ENCODE measurements at places on chromosomes 5 and 9.
A peak's percentile ranks its signal among the peaks of the same experiment; 100 is the strongest.

GRCh38 chr5:124843596-124843899, 97.1 kb upstream of the ZNF608 start:
- peak overlapping the region; percentile 42 for H3K27ac ChIP-seq
- no peak for DNase-seq
- H3K36me3 ChIP-seq = no peaks in the 10 kb centered on the region
- no peak overlapping the region for H3K4me3 ChIP-seq
- no peaks in the 10 kb centered on the region for H3K27me3 ChIP-seq

DNA sequence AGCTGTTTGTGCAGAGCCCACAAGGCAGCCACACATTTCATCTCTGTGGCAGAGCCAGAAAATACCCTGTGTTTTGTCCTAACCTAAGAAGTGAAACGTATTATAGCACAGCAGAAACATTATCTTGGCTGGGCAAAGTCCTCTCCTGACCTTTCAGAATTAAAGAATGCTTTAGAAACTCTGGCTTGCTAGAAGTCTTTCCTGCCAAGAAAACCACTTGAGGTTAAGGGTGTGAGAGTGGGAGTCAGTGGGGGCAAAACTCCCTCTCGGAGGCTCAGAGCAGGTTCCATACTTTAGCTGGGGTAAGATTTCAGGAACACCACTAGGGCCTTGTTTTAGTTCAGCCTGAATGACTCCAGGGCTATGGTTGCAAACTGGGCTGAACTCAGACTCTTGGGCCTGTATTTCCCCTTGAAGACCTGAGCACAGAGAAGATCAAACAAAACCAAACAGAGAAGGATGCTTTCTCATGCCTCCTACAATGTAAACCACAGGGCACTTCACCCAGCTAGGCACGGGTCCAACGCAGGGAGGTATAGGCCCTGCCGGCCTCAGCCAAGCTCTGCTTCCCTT, 48.0 kb downstream of the ZNF366 start:
- no peaks in the 10 kb centered on the region for H3K27me3 ChIP-seq
- H3K36me3 ChIP-seq = peaks cover 5% of the 10 kb centered on the region
- DNase-seq = no peak
- H3K4me1 ChIP-seq = peaks cover 56% of the 10 kb centered on the region

GRCh38 chr5:103041071-103041676, 78.8 kb downstream of the GIN1 start:
- DNase-seq = no peak
- H3K27ac ChIP-seq = no peak overlapping the region
- no peaks in the 10 kb centered on the region for H3K36me3 ChIP-seq
- H3K4me3 ChIP-seq = no peak overlapping the region

DNA sequence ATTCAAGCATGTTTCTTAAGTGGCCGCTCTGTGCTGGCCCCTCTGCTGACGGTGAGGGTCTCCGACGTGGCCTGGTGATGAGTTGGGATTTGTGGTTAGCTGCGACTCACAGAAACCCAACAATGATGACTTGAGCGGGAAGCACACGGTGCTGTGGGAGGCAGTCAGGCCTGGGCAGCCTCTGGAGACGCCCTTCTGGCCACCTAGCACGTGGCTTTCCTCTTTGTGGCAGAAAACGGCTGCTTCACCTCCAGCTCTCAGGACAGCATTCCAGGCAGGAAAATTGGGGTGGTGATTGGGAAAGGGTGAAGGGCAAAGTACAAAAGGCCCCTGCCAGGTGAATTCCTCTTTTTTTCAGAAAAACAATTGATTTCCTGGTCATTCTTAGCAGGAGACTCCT, 17.5 kb upstream of the IER5L start:
- H3K36me3 ChIP-seq = no peaks in the 10 kb centered on the region
- H3K27me3 ChIP-seq = no peaks in the 10 kb centered on the region

GRCh38 chr5:124193371-124193789, 553.1 kb downstream of the ZNF608 start:
- no peak for DNase-seq
- no peaks in the 10 kb centered on the region for H3K27me3 ChIP-seq
- no peak overlapping the region for H3K4me3 ChIP-seq
- peaks cover 13% of the 10 kb centered on the region for H3K4me1 ChIP-seq
- H3K27ac ChIP-seq = no peak overlapping the region

- H3K27me3 ChIP-seq = no peaks in the 10 kb centered on the region
- DNase-seq = no peak
- H3K4me3 ChIP-seq = no peak overlapping the region
- peaks cover 4% of the 10 kb centered on the region for H3K36me3 ChIP-seq
Observed at GRCh38 chr5:135393691-135394090, 5.3 kb downstream of the MACROH2A1 start.

DNA sequence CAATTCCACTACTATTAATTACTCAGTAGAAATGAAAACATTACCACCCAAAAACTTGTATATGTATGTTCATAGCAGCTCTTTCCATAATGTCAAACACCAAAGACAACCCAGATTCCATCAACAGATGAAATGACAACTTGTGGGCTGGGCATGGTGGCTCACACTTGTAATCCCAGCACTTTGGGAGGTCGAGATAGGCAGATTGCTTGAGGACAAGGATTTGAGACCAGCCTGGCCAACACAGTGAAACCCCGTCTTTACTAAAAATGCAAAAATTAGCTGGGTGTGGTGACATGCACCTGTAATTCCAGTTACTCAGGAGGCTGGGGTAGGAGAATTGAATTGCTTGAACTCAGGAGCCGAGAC, 11.5 kb downstream of the UIMC1 start:
- DNase-seq = no peak
- H3K36me3 ChIP-seq = no peaks in the 10 kb centered on the region
- H3K4me1 ChIP-seq = no peaks in the 10 kb centered on the region
- H3K27me3 ChIP-seq = no peaks in the 10 kb centered on the region
- H3K27ac ChIP-seq = no peak overlapping the region
- H3K4me3 ChIP-seq = no peak overlapping the region

- H3K27me3 ChIP-seq = no peaks in the 10 kb centered on the region
- H3K27ac ChIP-seq = peak overlapping the region; percentile 68
- peaks cover 47% of the 10 kb centered on the region for H3K4me1 ChIP-seq
- no peaks in the 10 kb centered on the region for H3K36me3 ChIP-seq
- DNase-seq = no peak
Observed at GRCh38 chr5:172715421-172715780, 55.6 kb downstream of the DUSP1 start.

DNA sequence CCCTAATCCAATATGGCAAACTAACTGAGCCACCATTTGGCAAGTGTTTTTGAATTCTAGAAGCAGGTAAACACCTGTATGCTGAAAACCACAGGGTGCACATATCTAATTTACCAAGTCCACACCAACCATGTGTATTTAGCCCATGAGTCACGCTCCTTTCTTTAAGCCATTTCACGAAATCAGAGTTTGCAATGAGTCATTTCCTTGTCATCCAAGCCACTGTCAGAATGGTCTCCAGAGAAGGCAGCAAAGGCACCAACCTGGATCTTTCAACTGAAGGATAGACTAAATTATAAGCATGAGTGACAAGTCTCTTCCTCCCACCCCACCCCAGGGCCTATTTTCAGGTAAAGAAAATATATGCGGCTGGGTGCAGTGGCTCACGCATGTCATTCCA, 110.0 kb downstream of the PAX5 start:
- no peak overlapping the region for H3K4me3 ChIP-seq
- H3K4me1 ChIP-seq = no peaks in the 10 kb centered on the region
- no peaks in the 10 kb centered on the region for H3K36me3 ChIP-seq
- DNase-seq = no peak

- no peak overlapping the region for H3K4me3 ChIP-seq
- DNase-seq = no peak
- no peaks in the 10 kb centered on the region for H3K4me1 ChIP-seq
- H3K36me3 ChIP-seq = no peaks in the 10 kb centered on the region
Observed at GRCh38 chr9:108069991-108070390, 580.4 kb upstream of the KLF4 start.

- H3K27me3 ChIP-seq = no peaks in the 10 kb centered on the region
- peak within 1 kb of the TSS; percentile 92 for H3K4me3 ChIP-seq
- H3K36me3 ChIP-seq = no peaks in the 10 kb centered on the region
- no peaks in the 10 kb centered on the region for H3K4me1 ChIP-seq
Observed at GRCh38 chr5:112419164-112419985, at the start of gene EPB41L4A. TSS of gene EPB41L4A (minus strand) at chr5:112419277. CDS start at chr5:112419039, 238 bp downstream.

DNA sequence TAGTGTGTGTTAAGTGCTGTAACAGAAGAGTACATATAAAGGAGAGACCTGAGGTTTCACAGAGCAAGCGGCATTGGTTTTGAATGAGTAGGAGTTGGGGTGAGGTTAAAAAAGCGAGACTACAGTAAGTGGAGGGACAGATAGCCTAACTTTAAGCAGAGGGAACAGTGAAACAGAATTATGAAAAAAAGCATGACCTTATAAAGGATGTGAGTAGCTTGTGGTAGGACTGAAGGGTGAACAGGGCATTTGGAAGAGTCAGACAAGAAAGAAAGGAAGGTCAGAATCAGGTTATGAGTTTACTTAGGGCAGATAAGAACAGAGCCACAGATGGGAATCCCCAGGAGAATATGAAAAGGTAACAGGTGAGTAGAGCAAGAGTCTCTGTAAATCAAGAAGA, 22.5 kb downstream of the MSANTD3 start:
- no peak overlapping the region for H3K27ac ChIP-seq
- no peaks in the 10 kb centered on the region for H3K27me3 ChIP-seq
- H3K4me1 ChIP-seq = no peaks in the 10 kb centered on the region
- H3K4me3 ChIP-seq = no peak overlapping the region
- H3K36me3 ChIP-seq = peaks cover 19% of the 10 kb centered on the region

DNA sequence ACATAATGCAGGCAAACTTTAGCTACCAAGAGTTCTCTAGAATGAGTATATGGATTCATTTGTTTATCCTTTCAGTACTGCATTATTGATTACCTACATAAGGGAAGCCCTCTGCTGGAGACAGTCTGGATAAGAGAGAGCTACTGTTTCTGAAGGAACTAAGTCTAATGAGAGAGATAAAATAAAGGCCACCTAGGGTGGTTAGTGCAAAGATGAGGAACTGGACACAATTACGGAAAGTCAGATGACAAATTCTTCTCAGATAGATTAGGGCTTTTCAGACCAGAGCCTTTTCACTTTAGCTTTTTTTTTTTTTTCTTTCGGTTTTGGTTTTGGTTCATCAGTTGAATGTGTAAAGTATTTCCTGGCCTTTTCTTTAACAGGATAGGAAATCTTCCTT, 31.3 kb downstream of the ISOC1 start:
- H3K4me1 ChIP-seq = peaks cover 4% of the 10 kb centered on the region
- H3K27ac ChIP-seq = no peak overlapping the region
- H3K4me3 ChIP-seq = no peak overlapping the region
- no peak for DNase-seq
- H3K36me3 ChIP-seq = no peaks in the 10 kb centered on the region

GRCh38 chr5:81246697-81247096, 13.6 kb downstream of the CKMT2 start:
- peaks cover 15% of the 10 kb centered on the region for H3K36me3 ChIP-seq
- peaks cover 79% of the 10 kb centered on the region for H3K4me1 ChIP-seq
- H3K27ac ChIP-seq = peak overlapping the region; percentile 34
- no peak for DNase-seq
- H3K4me3 ChIP-seq = no peak overlapping the region

DNA sequence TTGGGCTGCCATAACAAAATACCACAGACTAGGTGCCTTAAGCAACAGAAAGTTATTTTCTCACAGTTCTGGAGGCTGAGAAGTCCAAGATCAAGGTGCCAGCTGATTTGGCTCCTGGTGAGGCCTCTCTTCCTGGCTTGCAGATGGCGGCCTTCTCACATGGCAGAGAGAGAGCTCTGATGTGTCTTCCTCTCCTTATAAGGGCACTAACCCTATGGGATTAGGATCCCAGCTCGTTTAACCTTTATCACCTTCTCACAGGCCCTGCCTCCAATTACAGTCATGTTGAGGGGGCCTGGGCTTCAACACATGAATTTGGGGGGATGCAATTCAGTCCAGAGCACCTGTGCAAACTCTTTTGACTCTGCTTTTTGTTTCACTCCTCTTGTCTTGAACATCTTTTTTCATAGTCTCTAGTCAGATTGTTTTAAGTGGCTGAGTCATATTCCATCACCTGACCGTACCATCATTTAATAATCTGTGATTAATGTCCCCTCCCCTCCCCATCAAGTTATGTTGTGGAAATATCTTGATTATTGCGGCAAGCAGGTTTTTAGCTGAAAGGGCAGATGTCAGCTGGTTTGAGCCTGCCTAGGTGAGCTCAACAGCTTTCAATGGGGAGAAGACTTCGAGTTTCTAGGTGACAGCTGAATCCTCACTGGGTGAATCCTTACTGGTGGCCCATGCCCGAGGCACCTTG, 61.8 kb downstream of the NDFIP1 start:
- H3K36me3 ChIP-seq = no peaks in the 10 kb centered on the region
- no peak overlapping the region for H3K4me3 ChIP-seq
- H3K4me1 ChIP-seq = no peaks in the 10 kb centered on the region
- no peak for DNase-seq

- H3K27ac ChIP-seq = no peak overlapping the region
- no peaks in the 10 kb centered on the region for H3K27me3 ChIP-seq
- H3K4me3 ChIP-seq = no peak overlapping the region
- no peaks in the 10 kb centered on the region for H3K4me1 ChIP-seq
Observed at GRCh38 chr5:69416699-69417098, 1.8 kb downstream of the MARVELD2 start.

DNA sequence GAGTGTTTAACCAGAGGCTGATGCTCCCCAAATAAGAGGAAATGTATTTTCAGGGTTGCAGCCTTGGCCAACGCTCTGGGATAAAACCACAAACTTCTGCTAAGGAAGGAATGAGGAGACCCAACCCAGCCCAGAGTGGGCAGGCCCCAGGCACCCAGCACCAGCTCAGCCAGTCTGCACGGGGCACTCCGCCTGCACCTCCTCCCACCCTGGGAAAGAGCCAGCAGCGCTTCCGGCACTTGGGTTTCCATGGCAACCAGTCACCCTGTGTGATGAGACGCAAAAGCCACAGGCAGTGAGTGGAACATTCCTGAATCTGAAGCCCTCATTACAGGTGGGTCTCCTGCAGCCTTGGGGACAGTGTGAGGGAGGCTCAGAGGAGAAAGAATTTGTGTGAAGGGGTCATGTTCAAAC, 85.2 kb upstream of the ZBTB43 start:
- no peak overlapping the region for H3K4me3 ChIP-seq
- peak; percentile 73 for DNase-seq
- H3K36me3 ChIP-seq = no peaks in the 10 kb centered on the region
- no peaks in the 10 kb centered on the region for H3K27me3 ChIP-seq
- H3K27ac ChIP-seq = no peak overlapping the region
- H3K4me1 ChIP-seq = no peaks in the 10 kb centered on the region

DNA sequence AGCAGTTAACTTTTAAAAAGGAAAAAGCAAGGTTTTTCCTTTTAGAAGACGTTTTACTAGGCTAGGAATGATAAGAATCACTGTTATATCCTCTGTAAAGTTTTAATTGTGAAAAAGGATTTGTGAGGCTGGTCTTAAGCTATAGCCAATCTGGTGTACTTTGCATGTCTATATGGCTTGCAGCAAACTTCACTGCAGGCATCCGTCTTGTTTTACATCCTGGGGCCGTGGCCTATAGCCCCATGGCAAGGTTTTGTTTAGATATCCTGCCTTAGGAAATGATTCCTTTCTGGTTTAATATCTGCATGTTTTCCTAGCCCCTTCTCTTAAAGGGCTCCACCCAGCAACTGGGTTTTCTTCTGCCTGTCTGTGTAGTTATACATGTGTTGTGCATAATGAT, 272.8 kb downstream of the ICE1 start:
- no peak for DNase-seq
- no peaks in the 10 kb centered on the region for H3K27me3 ChIP-seq
- H3K4me3 ChIP-seq = no peak overlapping the region
